Daoy (cell line): ENCODE measurements at places on chromosomes 11 and 22. TPM values are rescaled to one million over a fixed set of nuclear protein-coding genes. Genes with fewer than 3 reads are reported as not detected.
A peak's percentile ranks its signal among the peaks of the same experiment; 100 is the strongest.

Gene MAPK1
- 55.2 and 57.1 TPM in 2 replicates for total RNA-seq

Gene RIMBP3B
- total RNA-seq: 0.12 and 0.63 TPM in 2 replicates

Gene TAGLN
- total RNA-seq: 214 and 246 TPM in 2 replicates

Gene DDIAS
- total RNA-seq: 18.2 and 21.4 TPM in 2 replicates

Gene PLAAT3
- 24.3 and 30.3 TPM in 2 replicates for total RNA-seq

Gene IFITM2
- 1.2 and 6.1 TPM in 2 replicates for total RNA-seq

GRCh38 chr11:82811369-82811768 lies 77.7 kb upstream of the FAM181B start:
- DNase-seq: no peak

GRCh38 chr11:104390651-104391050 lies 226.7 kb upstream of the PDGFD start:
- DNase-seq: no peak

GRCh38 chr22:43616645-43617044 lies 195.5 kb downstream of the EFCAB6 start:
- no peak for DNase-seq

DNA sequence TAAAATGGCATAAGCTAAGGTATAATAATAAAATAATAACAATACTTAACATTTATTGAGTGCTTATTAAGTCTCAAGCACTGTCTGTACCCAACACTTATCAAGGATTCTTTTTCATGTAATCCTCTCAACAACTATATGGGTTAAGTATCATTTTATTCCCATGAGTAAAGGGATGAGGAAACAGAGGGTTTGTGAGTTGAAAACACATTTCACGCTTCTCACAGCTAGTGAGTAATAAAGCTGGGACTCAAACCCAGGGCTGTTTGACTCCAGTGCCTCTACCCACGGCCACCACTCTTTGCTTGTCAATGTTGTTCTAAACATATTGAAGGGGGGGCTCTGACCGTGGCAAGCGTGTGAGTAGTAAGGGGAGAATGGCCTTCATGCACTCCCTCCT lies 8.7 kb downstream of the CD3E start:
- DNase-seq: no peak

- no peak for DNase-seq
These were observed 348.1 kb downstream of the ETS1 start for GRCh38 chr11:128239306-128239705.

- DNase-seq: no peak
These were observed 106.0 kb upstream of the SYT13 start for GRCh38 chr11:45392154-45392553.

- no peak for DNase-seq
These were observed 13.7 kb upstream of the SCUBE1 start for GRCh38 chr22:43356881-43357280.

- peak; percentile 6 for DNase-seq
These were observed 56.2 kb upstream of the ARHGAP42 start for GRCh38 chr11:100630898-100631297.

DNA sequence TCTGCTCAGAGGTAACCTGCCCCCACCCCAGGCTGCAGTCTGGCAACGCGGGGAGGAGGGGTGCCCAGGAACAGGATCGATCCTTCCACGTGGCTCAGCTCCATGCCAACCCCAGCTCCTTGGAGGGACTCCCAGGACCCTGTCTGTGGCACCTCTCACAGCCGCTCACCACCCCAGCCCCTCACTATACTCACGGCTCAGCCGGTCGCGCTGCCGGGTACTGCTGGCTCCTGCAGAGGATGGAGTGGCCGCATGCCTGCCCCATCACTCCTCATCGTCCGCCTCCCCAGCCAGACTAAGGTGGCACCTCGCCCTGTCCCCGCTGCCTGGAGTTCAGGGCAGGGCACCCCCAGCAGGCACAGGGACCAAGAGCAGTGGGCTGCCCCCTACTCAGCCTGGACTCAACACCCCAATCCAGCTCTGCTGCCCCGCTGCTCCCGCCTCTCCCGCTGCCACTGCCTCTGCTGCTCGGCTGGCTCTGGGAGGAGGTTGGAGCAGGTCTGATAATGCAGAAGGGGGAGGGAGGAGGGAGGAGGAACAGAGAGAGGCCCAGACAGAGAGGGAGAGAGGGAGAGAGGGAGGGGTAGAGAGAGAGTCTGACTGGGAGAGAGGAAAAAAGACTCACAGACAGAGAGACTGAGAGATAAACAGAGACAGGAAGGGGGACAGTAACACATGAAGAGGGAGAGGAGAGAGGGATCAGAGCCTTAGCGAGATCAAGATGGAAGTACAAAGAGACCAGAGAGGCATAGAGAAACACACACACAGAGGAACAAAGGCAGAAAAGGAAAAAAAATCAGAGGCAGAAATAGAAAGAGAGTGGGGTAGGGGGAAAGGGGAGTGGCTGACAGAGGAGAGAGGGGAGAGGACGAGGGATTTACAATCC lies at the start of gene PDE2A:
PDE2A (minus strand) TSS at position 480 of the 886 bp plus-strand sequence; CDS start at position 265, 215 bp downstream.
- DNase-seq: no peak

GRCh38 chr11:4433856-4434255 lies 15.2 kb upstream of the OR52K2 start:
- DNase-seq: no peak

DNA sequence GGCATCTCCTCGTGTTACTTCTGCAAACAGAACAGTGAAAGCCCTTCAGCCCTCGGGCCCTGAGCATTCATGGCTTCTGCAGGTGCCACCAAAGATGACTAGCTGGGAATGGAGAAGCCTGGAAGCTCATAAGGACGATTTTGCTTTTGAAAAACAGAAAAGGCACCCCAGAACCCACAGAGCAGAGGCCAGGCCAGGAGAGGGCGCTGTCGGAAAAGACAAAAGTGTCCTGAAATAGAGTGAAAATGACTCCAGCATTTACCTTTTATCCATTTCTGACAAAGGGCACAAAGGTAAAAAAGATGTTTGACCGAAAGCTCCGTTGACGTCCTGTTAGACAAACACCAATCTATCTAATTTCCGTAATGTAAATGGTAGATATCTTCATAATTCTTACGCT lies 37.6 kb downstream of the ZNF195 start:
- DNase-seq: peak; percentile 36
